ENCODE measurements at places on chromosomes 5 and 9. TPM values are rescaled to one million over a fixed set of nuclear protein-coding genes. Genes with fewer than 3 reads are reported as not detected.

LCN1 gene
- total RNA-seq = not detected

SIMC1 gene
- 18.5 TPM for total RNA-seq

OR1L6 gene
- total RNA-seq = not detected

PCDHGA11 gene
- total RNA-seq = not detected

C9orf85 gene
- 3.1 TPM for total RNA-seq

PDZD2 gene
- 0.81 TPM for total RNA-seq

ARID3C gene
- not detected for total RNA-seq

CHSY3 gene
- total RNA-seq = not detected

PPP1R2B gene
- 0.31 TPM for total RNA-seq

All from CD8-positive, alpha-beta T cell (primary cell).